ENCODE measurements at places on chromosomes 5 and 9.
A peak's percentile ranks its signal among the peaks of the same experiment; 100 is the strongest.

- no peak for DNase-seq
Measured at GRCh38 chr9:34311499-34312185, 17.4 kb downstream of the KIF24 start.

GRCh38 chr9:132516911-132517310 is 65.5 kb upstream of the BARHL1 start:
- DNase-seq = no peak

DNA sequence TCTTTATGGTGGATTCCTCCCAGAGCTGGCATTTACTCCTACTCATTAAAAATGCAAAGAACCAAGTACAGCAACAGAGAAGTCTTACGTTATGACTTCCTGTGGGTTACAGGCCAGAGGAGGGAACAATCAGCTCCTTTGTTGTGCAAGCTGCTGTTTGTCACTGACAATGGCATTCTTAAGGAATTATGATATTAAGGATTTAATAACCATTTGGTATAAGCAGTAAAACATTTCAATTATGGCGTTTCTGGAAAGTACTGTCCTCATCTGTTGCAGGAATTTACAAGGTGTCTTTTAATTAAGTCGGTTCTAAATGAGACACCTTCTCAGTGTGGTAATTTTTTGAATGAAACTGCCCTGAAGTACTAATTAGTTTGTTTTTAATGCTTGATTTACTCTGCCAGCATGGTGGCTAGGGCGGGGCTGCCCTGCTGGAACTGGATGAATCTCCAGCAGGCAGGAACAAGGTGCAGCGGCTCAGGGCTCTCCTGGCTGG is 49.1 kb upstream of the VDAC1 start:
- no peak for DNase-seq

DNA sequence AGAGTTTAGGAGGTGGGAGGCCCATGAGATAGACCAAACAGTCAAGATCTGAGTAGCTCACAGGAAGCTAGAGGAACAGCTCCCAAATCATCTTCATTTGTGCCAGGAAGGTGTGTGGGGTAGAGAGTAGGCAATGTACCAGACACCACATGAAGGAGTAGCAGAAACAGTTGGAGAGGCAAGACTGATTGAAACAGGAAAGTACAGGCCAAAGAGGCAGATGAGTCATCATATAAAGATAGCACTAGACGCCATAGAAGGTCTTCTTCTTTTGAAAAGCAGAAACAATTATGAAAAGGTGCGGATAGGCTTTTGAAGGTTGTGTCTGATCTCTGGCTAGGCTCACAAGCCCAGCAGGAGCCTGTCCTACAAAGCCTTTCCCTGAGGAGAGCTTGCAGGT is 62.7 kb upstream of the PALM2AKAP2 start:
- DNase-seq = peak; percentile 21

DNA sequence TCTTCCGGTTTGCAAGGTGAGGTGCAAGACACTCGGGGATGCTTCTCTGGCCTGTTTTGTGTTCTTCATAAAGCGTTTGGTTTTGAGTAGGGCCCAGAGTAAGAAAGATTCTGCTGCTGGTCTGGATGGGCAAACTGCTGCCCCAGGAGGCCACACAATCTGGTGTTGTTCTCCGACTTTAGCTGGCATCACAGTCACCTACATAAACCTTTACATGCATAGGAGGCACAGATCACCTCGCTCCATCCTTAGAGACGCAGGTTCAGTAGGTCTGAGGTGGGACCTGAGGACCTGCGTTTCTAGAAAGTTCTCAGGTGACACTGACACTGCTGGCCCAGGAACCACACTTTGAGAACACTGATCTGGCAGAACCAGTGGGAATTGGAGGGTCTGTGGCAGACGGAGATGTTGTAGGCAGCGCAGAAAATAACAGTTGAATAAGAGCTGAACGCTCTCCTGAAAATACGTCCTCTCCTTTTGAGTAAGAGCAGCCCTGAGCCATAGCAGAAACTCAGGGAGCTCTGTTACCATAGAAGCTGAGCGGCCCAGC is 3.9 kb upstream of the SLC6A3 start:
- no peak for DNase-seq

DNA sequence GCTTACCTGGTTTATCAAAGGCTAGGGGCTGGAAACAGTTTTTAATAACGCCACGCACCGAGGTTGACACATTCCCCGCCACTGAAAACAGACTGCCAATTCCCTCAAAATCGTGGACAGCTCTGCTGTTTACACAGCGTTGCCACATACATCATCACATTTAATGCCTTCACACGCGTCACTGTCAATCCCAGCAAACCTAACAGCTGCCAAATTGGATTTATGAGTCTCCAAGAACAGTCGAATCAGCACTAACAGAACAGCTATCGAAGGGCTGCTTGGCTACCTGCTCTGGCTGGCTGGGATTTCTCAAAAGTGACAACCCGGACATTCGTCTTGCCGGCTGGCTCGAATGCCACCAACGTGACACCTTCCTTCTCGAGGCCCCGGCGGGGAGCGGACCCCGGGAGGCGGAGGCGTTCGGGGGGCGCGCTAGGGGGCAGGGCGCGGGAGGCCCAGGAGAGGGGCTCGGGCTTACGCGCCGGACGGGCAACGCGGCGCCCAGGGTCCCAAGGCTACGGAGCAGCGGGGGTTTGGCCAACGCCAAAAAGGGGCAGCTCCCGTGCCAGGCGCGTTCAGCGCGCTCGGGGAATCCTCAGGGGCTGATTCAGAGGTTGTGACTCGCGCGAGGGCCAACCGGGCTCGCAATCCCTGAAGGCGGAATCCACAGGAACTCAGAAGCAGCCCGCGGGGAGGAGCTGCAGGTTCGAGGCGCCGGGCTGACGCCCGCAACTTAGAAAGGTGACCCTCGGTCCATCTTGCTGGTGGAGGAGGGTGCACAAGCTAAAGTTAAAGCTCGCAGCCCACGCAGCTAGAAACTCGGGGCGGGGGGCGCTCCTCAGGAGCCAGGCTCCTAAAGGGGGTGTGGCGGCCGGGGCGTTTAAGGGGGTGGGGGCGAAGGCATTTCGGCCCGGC is 1.2 kb downstream of the CDC14B start:
- no peak for DNase-seq

- no peak for DNase-seq
Measured at GRCh38 chr9:23801523-23801922, 24.5 kb downstream of the ELAVL2 start.

GRCh38 chr5:57816108-57816507 is 333.5 kb upstream of the ACTBL2 start:
- DNase-seq = no peak

- DNase-seq = peak; percentile 26
Measured at GRCh38 chr5:176653401-176654385, 6.4 kb downstream of the TSPAN17 start.

- DNase-seq = no peak
Measured at GRCh38 chr5:16609412-16609811, 7.4 kb downstream of the RETREG1 start.

DNA sequence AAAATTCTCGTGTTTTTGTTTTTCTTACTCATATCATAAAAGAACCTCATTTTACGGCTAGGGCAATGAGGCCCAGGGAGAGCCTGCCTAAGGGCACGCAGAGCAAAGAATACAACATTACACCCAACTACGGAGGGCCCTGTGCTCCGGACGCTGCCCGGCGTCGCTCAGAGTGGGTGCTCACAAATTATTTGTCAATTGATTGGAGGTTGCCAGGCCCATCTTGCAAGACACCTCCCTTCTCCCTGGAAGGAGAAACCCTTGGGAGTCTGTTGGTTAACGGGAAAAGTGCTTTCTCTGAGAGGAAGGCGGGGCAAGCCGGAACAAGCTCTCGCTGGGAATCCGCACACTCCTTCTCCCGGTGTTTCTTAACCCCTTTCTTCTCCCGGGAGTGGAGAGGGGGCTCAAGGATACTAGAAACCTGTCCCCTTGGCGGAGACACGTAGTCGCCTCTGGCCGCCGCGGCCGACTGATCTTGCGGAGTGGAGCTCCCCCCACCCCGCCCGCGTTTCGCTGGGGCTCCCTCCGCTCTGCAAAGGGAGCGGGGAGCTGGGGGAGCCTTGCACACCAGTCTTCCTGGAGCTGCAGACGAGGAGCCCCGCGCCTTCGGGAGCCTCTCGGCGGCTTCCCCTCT is 599.3 kb upstream of the SGCD start:
- no peak for DNase-seq

DNA sequence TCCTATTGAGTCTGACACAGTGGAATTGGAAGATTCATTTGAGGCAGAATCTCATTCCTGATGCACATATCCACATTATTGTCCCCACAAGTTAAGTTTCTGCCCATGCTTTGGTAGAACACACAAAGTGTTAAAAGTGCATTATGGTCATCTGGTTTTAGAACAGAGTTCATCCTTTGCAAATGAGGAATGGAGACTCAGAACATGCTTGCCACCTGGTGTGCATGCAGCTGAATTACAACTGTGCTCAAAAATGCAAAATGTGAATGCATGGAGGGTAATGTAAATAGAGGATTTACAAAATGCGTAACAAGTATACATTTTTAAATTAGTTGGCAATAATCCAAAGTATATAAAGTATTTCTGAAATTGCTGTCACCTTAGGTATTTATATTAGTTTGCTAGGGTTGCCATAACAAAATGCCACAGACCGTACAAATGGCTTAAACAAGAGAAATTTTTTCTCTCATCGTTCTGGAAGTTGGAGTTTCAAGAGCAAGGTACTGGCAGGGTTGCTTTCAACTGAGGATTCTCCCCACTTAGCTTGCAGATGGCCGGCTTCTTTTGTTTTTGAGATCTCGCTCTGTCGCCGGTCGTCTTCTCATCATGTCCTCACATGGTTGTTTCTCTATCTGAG is 671.1 kb downstream of the TAF11L14 start:
- peak; percentile 35 for DNase-seq

DNA sequence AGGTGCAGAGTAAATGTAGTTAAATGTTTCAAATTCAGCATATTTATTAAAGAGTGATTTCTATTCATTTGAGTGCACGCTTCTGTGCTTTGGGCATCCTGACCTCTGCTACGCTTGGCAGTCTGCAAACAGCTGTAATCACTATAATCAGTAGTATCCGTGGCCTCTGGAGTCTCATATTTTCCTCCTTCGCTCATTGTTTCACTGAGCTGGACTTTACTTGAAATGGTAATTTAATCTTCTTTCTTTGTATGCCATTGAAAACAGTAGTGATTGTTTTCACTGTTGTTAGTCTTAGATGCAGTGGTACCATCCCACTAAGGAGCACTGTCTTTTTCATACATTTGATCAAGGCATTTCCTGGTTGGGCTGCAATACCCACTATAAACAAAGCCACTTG is 43.5 kb upstream of the CAVIN4 start:
- no peak for DNase-seq

DNA sequence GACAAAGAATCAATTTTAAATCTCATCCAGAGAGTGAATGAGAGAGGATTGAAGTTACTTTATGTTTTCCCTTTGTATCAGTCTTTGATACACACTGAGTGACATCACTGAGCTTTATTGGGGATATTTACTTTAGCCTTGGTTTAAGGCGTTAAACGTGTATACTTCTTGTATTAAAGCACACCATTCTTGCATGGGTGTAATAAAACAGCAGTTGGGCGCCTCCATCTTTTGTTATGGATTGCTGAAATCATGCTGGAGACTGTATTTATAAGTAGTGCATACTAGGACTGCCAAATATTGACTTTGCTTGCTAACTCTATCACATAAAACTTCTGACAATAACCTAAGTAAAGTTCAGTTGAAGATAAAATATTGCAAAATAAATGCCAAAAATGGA is 1755.8 kb upstream of the WWC1 start:
- no peak for DNase-seq

GRCh38 chr9:69130456-69131441 is 43.3 kb upstream of the TJP2 start:
- DNase-seq = no peak

- DNase-seq = no peak
Measured at GRCh38 chr5:90293931-90294330, 115.6 kb downstream of the CETN3 start.

GRCh38 chr9:136860933-136861873 is 4.9 kb downstream of the EDF1 start:
- DNase-seq = no peak

GRCh38 chr5:68547622-68548021 is 332.1 kb downstream of the PIK3R1 start:
- no peak for DNase-seq

DNA sequence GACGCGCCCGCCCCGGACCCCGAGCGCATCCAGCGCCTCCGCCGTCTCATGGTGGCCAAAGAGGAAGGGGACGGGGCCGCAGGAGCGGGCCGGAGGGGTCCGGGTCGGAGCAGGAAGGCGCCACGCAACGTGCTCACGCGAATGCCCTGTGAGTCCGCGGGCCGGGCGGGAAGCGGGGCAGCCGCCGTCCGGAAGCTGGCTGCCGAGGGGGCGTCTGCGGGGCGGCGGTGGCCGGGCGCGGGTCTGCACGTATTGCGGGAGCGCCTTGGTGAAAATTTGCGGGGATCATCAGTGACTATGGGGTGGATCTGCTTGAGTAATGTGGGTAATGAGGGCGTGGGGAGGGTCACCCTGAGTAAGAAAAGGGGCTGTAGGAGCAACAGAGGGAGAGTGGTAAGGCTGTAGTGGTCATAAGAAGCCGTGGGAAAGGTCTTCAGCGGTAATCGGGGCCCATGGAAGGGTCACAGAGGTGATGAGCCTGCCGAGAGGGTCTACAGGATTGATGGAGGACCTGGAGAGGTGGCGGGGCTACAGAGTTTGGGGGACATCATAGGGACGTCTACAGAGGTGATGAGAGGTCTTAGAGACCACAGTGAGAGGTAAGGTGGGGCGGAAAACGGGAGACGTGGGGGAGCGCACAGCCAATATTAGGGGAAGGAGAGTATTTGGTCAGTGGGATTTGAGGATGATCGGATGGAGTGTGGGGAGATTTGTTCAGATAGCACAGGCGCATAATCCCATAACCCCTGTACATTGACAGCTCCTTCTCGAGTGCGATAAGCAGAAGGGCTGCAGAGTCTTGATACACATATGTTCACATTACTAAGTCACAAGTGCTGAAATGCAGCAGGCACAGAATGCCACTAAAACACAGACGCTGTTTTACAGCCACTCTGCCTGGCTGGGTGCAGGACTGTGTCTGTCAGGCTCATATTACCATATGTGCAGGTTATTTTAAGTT is 819 bp downstream of the LSM11 start:
- peak; percentile 52 for DNase-seq

- DNase-seq = peak; percentile 29
Measured at GRCh38 chr9:134428559-134428958, 102.3 kb downstream of the RXRA start.

DNA sequence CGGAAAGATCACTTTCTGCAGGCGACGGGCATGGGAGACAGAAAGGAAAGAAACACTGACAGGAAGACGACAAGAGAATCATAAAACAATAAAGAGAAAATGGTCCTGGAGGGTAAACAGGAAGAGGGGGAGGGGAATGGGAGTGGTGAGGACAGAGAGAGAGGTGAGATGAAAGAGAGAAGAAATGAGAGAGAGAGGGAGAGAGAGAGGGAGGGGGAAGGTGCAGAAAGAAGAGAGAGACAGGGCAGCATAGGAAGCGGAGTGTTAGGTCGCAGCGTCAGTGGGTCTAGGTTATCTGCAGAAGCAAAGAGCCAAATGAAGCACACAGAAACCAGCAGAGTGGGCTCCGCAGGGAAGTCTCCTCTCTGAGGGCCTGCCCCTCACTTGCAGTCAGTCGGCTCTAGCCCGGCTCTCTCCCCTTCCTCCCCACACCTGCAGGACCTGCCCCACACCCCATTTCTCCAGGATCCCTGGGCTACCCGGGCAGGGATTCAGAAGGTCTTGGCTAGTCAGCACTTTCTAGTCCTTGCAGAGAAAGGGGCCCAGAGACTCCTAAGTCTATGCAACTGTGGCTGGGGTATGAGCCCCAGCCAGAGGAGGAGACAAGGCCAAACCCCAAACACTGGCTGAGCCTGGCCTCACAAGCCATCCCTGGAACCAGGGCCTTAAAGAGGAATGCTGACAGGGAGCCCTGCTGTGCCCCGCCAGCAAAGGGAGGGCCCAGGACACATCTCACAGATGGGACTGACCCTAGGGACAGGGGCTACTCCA is 29.7 kb upstream of the MEIKIN start:
- no peak for DNase-seq

GRCh38 chr5:122498163-122498562 is 186.1 kb downstream of the SNCAIP start:
- no peak for DNase-seq

All from GM12865 (cell line).